ENCODE measurements at places on chromosomes 4 and X.
A peak's percentile ranks its signal among the peaks of the same experiment; 100 is the strongest.

DNA sequence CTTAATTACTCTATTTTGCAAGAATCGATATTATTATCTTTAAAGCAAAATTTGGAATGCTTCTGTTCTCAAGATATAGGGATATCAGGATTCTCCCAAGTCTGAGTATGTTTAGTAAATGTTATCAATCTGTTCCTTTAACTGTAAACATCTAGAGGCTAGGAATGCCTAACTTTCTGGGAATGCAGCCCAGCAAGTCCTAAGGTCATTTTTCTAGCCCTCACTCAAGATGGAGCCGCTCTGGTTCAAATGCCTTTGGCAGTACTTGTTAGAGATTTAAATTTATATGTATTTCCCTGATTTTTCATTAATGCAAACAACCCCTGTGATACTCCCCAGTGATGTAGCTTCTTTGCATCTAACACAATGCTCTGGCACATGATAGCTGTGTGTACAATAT is 623.8 kb upstream of the LCORL start:
- no peak for DNase-seq

- no peak for DNase-seq
Observed at GRCh38 chr4:3871881-3872833, 106.0 kb downstream of the ADRA2C start.

DNA sequence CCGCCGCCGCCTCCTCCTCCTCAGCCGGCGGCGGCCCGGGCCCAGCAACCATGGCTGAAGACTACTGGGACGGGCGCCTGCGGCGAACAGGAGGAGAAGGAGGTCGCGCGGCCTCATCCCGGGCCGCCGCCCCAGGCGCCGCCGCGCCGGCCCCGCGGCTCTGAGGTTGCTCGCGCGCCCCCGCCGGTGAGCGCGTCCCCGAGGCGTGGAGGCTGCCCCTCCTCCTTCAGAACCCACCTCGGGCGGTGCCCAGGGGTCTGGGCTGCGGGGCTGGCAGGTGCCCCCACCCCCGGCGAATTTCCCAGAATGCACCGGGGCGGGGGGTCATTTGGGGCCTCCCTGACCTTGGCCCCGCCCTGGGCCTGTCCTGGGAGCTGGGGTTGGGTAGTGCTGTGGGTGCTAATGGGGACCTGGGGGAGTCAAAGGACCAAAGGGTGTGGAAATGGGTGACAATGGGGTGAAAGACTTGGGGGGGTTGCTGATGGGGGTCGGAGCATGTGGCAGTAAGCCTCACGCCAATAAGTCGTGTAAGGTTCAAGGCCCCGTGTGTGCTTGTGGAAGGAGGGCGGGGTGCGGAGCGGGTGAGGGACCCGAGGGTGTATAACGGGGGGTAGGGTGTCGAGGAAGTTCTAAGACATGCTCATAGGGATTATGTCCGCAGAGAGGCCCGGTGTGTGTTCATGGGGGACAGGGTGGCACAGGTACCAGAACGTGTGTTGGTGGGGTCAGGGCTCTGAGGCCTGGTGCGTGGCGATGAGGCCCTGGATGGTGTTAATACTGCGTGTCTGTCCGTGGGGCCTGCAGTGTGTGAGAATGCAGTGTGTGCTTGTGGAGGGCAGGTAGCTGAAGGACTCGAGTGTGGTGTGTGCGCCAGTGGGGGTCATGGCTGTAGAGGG is 687 bp downstream of the CDK16 start:
- peak; percentile 64 for DNase-seq

DNA sequence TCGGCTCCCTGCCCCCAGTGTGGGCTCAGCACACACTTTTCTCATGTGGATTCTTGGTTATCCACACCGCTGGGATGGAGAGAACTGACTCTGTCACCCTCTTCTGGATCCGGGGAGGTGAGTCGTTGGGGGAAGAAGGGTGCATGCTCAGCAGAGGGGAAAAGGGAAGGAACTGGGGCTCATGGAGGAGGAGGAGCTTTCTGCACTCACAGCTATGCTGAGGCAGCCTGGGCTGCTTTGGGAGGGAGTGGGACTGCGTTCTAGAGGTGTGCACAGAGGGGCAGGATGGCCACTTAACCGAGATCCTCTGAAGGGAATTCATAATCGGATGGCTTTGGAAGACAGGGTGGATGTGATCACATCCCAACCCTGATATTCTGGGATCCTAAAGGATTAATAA is 51.6 kb downstream of the RTL5 start:
- DNase-seq, result no peak

GRCh38 chr4:85406185-85406584 is 68.8 kb upstream of the ARHGAP24 start:
- DNase-seq, result no peak

DNA sequence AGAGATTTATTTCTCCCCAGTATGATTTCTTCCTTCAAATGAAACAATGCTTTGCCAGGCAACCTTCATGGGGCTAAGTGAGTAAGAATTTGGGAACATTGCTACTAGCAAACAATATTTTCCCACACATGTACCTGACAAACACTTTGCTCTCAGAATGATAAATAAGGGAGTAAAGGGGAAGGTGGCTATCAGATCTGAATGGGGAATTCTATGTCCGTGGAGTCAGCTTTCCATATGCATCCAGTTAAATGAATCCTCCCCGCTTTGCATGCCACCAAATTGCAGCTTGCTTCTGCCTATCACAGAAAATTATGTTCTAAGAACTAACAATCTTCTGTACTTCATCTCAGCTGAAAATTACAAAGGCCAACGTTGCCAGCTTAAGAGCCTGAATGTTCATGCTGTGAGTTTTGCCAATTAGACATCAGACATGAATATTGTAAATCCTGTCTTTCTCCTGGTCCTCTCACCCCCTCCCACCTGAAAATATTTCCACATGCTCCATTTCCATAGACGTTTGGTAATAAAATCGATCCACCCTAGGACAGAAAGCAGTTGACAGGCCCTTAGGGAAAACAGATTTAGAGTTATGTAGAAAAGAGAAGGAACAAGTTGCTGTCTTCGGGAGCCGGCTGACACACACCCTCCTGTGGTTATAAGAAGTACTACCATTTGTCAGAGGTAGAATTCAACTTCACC is 6.3 kb downstream of the MEPE start:
- DNase-seq, result peak; percentile 24

- DNase-seq, result no peak
Observed at GRCh38 chr4:113749178-113749577, 12.4 kb downstream of the CAMK2D start.

- no peak for DNase-seq
Observed at GRCh38 chr4:80438016-80438415, 102.5 kb downstream of the CFAP299 start.

DNA sequence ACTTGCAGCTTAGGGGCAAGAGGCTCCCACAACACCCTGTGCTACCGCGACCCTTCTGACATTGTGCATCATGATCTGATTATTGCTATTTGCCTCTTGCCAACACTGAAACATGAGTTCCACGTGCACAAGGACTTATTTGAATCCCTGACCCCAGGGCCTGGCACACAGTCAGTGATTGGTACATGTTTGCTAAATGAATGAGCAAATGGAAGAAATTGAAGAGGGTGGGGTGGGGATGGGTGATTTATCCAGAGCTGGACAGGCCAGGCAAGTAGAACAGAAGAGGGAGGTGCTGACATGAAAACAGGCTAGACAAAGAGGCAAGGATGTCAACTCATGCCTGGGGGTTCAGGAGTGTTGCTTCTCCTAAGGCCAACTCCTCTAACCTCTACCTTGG is 24.9 kb upstream of the RPL39 start:
- no peak for DNase-seq

DNA sequence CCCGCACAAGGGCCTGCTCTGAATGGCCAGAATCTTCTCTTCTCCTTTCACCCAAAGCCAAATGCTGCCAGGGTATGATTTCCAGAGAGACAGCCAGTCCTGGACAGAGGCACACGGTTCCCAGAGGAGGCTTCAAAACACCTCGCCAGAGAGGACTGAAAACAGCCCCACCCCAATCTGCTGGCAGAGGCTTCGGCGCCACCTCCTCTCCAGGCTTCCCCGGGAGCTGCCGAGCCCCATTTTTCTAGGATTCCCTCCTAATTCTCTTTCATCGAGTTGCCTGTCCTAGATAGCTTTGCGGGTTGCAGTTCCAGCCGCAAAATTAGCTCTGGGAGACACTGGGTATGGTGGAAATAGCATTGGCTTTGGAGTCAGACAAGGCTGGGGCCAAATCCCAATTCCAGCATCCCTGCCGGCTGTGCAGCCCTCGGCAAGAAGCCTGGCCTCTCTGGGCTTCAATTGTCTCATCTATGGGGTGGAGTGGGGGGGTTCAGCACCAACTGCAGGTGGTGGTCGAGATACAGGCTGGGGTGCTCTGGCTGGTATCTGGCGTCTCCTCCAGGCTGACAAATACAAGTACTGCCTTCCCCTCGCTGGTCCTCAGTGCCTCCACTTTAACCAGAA is 22.6 kb downstream of the PPP2R2C start:
- no peak for DNase-seq

DNA sequence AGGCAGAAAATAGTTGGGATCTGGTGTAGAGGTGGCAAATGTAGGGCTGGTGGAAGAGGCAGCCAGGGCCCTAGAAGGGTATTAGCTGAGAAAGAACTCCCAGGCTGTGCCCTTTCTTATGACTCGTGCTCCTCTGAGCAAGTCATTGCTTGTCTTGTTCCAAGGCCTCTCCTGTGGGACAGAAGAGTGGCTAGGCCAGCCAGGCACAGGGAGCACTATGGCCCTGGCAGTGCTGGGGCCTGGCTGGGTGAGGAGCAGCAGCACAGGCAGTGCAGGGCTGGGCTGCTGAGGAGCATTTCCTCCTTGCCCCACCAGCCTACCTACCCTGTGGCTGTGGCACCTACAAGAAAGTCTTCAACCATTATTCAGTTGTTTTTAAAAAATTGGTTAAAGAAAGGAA is 298.5 kb upstream of the NR3C2 start:
- DNase-seq, result no peak

GRCh38 chr4:75235359-75235951 is 278.7 kb downstream of the RCHY1 start:
- DNase-seq, result no peak

DNA sequence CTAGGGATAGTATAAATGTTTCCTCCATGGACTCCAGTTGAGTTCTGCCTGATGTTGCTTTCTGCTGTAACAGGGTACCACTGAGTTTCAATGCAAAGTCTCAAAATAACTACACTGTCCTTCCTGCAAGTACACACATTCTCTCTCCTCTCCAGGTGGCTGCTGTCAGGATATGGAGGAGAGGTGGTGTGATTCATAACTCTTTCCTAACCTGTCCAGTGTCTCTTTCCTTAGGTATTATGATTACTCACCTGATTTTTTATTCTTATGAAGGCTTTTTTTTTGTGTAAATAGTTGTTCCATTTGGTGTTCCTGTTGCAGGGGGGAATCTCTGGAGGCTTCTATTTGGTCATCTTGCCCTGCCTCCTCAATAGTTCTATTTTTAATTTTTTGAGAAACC is 39.8 kb upstream of the POF1B start:
- DNase-seq, result no peak

- no peak for DNase-seq
Observed at GRCh38 chr4:185117300-185117934, 25.6 kb upstream of the SLC25A4 start.

GRCh38 chrX:51798701-51799100 is 55.5 kb downstream of the GSPT2 start:
- DNase-seq, result no peak

GRCh38 chr4:75834095-75834771 is 68.0 kb downstream of the PPEF2 start:
- no peak for DNase-seq

- DNase-seq, result no peak
Observed at GRCh38 chr4:113563691-113564378, 197.7 kb downstream of the CAMK2D start.

GRCh38 chr4:69649629-69650028 is 3.4 kb downstream of the UGT2A1 start:
- DNase-seq, result no peak

All from activated CD4-positive, alpha-beta T cell treated with anti-CD3 and anti-CD28 coated beads, Interleukin-2, Interleukin-6, amounts not matched to agents 100 ng/mL and 50 ng/mL, durations not matched to agents 16 hours and 8 hours (primary cell).